ENCODE measurements at places on chromosomes 6 and 20.

DNA sequence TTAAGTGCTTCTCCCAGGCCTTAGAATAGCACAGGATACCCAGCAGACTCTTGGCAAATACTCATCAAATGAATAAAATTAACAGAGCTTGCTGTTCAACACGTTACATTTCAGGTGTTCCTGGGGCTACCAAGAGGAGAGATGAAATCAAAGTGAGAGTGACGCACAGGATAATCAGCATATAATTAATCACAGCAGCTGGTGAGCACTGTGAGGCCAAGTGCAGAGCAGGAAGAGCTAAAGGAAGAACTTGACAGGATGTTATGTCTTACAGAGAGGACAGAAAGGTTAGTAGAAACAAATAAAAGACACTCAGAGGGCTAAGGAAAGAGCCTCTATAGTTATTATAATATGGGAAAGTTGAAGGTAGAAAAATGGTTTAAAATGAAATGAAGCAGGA lies 8.8 kb downstream of the PPIL1 start:
- H3K36me3 ChIP-seq, result peaks cover 22% of the 10 kb centered on the region
- no peaks in the 10 kb centered on the region for H3K27me3 ChIP-seq
- no peak overlapping the region for H3K4me3 ChIP-seq
- H3K4me1 ChIP-seq, result peaks cover 7% of the 10 kb centered on the region

DNA sequence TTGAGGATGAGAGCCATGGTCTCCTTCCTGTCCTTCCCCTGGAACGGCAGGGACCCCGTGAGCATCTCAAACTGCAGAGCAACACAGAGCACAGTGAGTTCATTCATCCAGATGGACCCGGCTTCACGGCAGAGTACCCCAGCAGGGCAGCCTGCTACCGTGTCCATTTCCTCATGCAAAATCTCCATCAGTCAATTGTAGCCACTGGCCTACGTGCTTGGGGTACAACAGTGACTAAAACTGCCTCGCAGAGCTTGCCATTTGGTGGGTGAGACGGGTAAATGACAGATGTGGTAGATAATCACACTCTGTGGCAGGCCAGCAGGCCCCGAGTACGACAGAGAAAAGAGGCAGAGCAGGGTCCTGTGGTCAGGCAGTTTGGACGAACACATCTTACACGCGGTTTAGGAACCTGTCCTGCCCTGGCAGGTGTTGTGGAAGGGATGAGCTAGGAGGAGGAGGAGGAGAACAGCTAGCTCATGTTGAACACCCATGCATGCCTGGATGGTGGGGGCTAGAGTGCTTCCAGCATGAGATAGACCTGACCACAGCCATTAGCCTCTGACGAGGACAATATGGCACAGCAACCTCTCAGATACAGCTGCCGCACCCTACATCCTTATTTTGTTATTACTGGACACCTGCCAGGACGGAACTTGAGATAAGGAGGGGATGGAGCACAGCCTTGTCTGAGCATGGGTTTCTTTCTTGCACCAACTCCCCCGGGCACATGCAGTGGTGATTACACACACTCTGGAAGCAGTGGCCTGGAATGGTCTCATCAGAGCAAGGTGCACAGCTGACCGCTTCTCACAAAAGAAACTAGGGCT lies 95.6 kb downstream of the RAMACL start:
- H3K4me1 ChIP-seq, result peaks cover 18% of the 10 kb centered on the region
- H3K27ac ChIP-seq, result no peak overlapping the region
- no peak for DNase-seq
- H3K27me3 ChIP-seq, result no peaks in the 10 kb centered on the region

DNA sequence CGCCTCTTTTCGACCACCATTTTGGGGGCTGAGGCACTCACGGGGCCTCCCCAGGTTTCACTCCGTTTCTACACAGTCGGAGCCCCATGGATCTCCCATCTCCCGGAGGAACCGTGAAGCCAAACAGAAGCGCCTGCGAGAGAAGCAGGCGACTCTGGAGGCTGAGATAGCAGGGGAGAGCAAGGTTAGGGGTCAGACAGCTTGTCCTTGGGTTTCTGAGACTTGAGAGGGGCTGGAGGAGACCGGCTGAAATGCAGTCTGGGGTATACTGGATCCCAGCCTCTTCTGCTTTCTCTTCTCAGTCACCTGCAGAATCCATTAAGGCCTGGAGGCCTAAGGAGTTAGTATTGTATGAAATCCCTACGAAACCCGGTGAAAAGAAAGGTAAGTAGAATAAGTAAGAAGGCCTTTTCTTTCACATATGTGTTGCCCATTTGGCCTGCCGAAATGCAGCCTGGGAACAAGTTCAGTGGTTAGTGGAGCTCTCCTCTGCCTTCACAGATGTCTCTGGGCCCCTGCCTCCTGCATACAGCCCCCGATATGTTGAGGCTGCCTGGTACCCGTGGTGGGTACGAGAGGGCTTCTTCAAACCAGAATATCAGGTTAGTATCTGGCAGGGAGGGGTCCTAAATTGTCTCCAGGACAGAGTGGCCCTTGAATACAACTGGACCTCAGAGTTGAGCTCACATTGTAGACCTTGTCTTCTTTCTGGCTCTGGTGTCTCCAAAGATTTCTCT lies 984 bp downstream of the VARS2 start:
- no peaks in the 10 kb centered on the region for H3K27me3 ChIP-seq
- H3K27ac ChIP-seq, result peak overlapping the region; percentile 96
- H3K4me1 ChIP-seq, result peaks cover 24% of the 10 kb centered on the region

DNA sequence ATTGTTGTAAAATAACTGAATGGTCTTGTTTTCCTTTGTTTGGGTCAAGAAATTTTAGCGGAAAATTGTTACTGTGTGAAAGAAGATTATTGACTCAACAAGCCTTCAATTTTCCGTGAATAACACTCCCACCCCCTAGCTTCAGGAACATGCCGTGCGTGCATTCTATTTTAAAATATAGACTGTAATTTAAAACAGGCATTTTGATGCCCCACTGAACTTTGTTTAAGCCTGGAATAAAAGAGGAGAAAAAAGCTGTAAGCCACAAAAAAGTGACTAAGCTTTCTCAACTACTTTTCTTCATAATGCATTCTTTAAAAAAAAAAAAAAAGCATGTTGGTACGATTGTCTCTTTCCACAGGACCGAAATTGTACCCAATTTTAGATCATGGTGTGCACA lies 166.0 kb downstream of the ARID1B start:
- no peaks in the 10 kb centered on the region for H3K27me3 ChIP-seq
- peaks cover 58% of the 10 kb centered on the region for H3K4me1 ChIP-seq
- no peak for DNase-seq
- no peak overlapping the region for H3K4me3 ChIP-seq
- H3K27ac ChIP-seq, result no peak overlapping the region
- H3K36me3 ChIP-seq, result no peaks in the 10 kb centered on the region

GRCh38 chr6:101393829-101394251 lies 332 bp downstream of the GRIK2 start:
- H3K36me3 ChIP-seq, result no peaks in the 10 kb centered on the region
- H3K4me3 ChIP-seq, result peak overlapping the region; percentile 53
- peak; percentile 31 for DNase-seq
- H3K27ac ChIP-seq, result no peak overlapping the region

GRCh38 chr6:33836806-33837469 lies 33.1 kb upstream of the MLN start:
- no peak for DNase-seq
- no peaks in the 10 kb centered on the region for H3K27me3 ChIP-seq
- no peaks in the 10 kb centered on the region for H3K4me1 ChIP-seq
- H3K36me3 ChIP-seq, result no peaks in the 10 kb centered on the region
- H3K4me3 ChIP-seq, result no peak overlapping the region
- no peak overlapping the region for H3K27ac ChIP-seq

- no peak overlapping the region for H3K4me3 ChIP-seq
- H3K27ac ChIP-seq, result no peak overlapping the region
- H3K36me3 ChIP-seq, result no peaks in the 10 kb centered on the region
- H3K4me1 ChIP-seq, result no peaks in the 10 kb centered on the region
These were observed 12.9 kb downstream of the SALL4 start for GRCh38 chr20:51789434-51789833.

DNA sequence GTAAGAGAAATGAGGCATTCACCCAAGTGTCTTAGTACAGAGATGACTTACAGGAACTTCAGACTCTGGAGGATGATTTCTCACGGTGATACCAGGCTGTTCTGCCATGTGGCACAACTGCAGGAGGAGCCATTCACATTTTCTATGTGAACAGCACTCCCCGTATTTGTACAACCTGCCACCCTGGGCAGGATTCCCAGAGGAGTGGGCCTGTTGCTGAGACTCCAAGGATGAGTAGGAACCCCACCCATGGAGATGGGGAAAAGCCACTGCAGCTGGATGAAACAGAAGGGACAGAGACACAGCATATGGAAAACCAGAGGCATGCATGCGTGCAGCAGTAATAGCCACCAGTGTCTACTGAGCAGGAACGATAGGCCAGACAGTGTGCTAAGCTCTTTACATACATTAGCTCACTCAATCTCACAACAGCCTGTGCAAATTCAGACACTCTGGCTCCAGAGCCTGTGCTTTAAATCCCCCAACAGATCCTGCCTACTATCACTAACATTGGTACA lies 48.0 kb upstream of the PTPRT start:
- H3K36me3 ChIP-seq, result no peaks in the 10 kb centered on the region
- DNase-seq, result no peak
- H3K27me3 ChIP-seq, result no peaks in the 10 kb centered on the region

DNA sequence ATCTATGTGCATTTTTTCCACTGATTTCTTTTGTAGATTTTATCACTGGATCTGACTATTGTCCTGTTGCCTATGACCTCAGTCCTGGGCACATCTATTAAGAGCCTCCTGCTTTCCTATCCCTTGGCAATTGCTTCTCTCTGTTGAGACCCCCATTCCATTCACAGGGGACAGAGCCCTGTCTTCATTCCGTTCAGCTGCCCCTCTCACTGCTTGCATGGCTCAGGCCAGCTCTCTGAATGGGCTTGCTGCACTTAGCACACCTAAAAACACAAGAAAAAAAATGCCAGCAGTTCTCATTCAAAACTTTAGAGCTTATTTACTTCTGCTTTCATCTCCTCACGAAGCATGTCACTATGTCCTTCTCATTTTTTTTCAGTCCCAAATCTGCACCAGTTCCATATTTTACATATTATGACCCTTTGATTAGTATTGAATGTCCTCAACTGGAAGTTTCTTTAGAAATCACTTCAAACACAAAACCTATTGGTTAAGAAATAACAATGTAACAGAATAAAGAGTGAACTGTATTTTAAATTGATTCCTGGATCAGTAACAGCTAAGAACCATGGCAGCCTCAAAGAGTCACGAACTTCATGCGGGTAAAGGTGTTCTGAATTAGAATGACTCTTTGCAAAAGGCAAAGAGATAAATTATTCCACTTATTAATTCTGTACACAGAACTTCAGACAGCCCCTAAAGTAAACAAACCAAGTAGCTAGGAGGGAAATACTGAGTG lies 616.5 kb downstream of the C6orf118 start:
- no peak for DNase-seq
- no peaks in the 10 kb centered on the region for H3K27me3 ChIP-seq
- H3K4me1 ChIP-seq, result no peaks in the 10 kb centered on the region
- no peak overlapping the region for H3K4me3 ChIP-seq

DNA sequence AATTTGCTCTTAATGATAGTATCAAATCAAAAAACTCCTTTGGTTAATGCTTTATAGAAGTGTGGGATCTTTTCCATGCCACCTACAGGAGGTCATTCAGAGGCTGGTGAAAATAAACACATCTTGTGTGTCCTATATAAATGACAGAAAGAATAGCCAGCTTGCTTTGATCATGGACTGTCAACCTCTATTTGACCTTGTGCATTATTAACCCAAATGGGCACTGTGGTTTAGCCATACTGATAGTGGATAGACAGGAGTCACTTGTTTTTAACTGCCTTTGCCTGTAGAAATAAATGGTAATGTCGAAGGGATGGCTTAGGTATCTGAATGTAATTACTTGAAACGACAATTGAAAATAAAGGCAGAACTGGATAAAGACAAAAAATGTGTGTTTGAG lies 123.8 kb downstream of the CDKAL1 start:
- peaks cover 10% of the 10 kb centered on the region for H3K4me1 ChIP-seq
- DNase-seq, result no peak
- H3K27me3 ChIP-seq, result no peaks in the 10 kb centered on the region
- no peak overlapping the region for H3K4me3 ChIP-seq

GRCh38 chr6:42428326-42429041 lies 23.2 kb downstream of the TRERF1 start:
- no peaks in the 10 kb centered on the region for H3K27me3 ChIP-seq
- H3K4me3 ChIP-seq, result no peak overlapping the region
- H3K36me3 ChIP-seq, result no peaks in the 10 kb centered on the region
- DNase-seq, result peak; percentile 39
- H3K4me1 ChIP-seq, result peaks cover 17% of the 10 kb centered on the region

GRCh38 chr6:7290079-7290478 lies 22.9 kb downstream of the SSR1 start:
- H3K4me3 ChIP-seq, result no peak overlapping the region
- DNase-seq, result no peak
- no peaks in the 10 kb centered on the region for H3K27me3 ChIP-seq
- no peak overlapping the region for H3K27ac ChIP-seq

- no peak for DNase-seq
- H3K4me1 ChIP-seq, result peaks cover 22% of the 10 kb centered on the region
- peaks cover 20% of the 10 kb centered on the region for H3K27me3 ChIP-seq
- no peaks in the 10 kb centered on the region for H3K36me3 ChIP-seq
These were observed 534 bp downstream of the KIAA1755 start for GRCh38 chr20:38260025-38260377.

DNA sequence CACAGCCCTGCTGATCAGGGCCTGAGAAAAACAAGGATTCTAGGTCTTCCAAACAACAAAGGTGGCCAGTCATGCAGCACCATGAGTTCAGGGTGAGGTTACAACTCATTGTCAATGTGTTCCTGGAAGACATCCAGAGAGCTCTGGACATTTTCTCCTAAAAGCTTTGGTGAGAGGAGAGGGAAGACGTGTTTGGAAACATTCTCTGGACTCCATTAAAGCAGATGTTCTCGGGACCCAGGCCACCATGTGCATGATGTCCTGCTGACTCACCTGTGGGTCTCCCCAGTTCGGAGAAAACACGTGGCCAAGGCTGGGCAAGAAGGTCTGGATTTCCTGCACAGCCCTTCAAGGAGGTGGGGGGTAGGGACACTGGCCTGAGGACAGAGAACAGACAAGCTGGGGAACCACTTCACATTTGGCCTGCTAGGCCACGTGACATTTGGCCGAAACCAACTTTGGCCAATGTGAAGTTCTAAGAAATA lies 61.6 kb downstream of the KCNB1 start:
- H3K4me1 ChIP-seq, result no peaks in the 10 kb centered on the region
- DNase-seq, result no peak
- no peak overlapping the region for H3K4me3 ChIP-seq
- no peaks in the 10 kb centered on the region for H3K27me3 ChIP-seq

- no peak for DNase-seq
- peaks cover 53% of the 10 kb centered on the region for H3K36me3 ChIP-seq
- H3K27ac ChIP-seq, result no peak overlapping the region
- H3K4me3 ChIP-seq, result no peak overlapping the region
- no peaks in the 10 kb centered on the region for H3K4me1 ChIP-seq
These were observed 38.5 kb downstream of the TBC1D7 start for GRCh38 chr6:13289789-13290318.

- peak; percentile 42 for DNase-seq
- peaks cover 11% of the 10 kb centered on the region for H3K27me3 ChIP-seq
- H3K4me3 ChIP-seq, result no peak overlapping the region
These were observed 2.1 kb upstream of the COL20A1 start for GRCh38 chr20:63290677-63291472.

- no peaks in the 10 kb centered on the region for H3K36me3 ChIP-seq
- H3K27me3 ChIP-seq, result no peaks in the 10 kb centered on the region
- no peaks in the 10 kb centered on the region for H3K4me1 ChIP-seq
- H3K4me3 ChIP-seq, result no peak overlapping the region
- no peak for DNase-seq
These were observed 3.9 kb downstream of the RAB44 start for GRCh38 chr6:36701401-36701991.

- no peaks in the 10 kb centered on the region for H3K4me1 ChIP-seq
- no peaks in the 10 kb centered on the region for H3K36me3 ChIP-seq
- no peak overlapping the region for H3K4me3 ChIP-seq
- H3K27me3 ChIP-seq, result no peaks in the 10 kb centered on the region
These were observed 19.3 kb upstream of the AHCY start for GRCh38 chr20:34322267-34323105.

Data from heart left ventricle (tissue), 16 donors.